ENCODE measurements at places on chromosomes 3 and 15.

- DNase-seq = peak; percentile 63
Observed at GRCh38 chr3:112734736-112735350, 93.9 kb upstream of the CCDC80 start.

DNA sequence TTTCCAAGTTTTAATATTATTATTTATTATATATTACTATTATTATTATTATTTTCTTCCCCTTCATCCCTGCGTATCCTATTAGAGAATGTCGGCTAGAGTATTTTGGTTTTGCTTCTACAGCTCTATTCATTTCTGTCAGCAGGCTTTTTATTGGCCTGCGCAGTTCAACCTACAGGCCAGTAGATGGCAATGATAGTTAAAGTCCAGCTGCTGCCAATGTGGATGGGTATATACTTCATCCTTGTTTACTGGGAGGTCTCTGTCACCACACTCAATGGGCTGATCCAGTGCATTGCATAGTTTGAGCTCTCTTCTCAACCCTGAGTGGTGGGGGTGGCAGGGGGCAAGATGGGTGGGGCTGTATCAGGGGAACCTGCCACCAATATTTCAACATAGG, 799.8 kb downstream of the NSUN3 start:
- DNase-seq = peak; percentile 62

DNA sequence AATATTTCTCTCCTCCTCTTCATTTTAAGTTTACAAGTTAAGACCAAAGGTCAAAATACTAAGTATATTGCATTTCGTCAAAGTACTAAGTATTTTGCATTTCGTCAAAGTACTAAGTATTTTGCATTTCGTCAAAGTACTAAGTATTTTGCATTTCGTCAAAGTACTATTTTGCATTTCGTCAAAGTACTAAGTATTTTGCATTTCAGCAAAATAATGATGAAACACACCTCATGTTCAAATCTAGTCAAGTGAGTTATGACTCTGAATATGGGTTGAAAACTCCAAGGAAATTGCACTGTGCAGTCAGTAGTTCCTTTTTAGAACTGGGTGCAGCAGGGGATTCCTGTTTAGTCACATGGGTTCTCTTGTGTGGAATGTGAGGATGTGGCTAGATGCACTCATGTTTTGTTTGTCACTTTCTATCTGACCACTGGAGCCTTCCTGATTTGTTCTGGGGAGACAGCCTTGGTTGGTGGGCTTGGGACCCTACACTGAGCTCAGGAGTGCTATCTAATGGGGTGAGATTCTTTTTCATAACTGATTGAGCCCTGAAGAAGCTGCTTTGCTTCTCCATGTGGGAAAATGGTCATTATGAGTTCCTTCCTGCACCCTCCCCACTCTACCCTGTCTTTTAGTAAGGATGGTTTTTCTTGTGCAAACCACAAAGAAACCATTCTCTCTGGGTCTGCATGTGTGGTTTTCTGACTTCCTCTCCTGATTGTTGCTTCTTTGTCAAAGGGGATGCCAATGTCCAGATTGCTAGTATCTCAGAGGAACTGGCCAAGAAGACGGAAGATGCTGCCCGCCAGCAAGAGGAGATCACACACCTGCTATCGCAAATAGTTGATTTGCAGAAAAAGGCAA, 73.4 kb downstream of the CCK start:
- no peak for DNase-seq

DNA sequence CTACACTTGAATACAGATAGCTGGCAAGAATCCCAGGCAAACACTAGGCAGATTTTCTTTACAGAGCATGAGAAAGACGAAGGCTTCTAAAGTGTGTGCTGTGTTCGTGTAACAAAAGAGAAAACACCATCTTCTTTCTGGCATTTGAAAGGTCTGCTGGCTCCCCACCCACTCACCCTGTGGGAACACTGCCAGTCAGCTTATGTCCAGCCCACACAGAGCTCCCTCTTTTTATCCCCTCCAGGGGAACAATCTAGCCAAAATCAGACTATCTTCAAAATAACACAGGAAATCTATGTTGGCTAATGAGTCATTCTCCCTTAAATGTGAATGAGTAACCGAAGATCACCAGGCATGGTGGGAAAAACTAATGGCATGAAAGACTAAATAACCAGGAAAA, 45.6 kb upstream of the PAQR5 start:
- peak; percentile 81 for DNase-seq

GRCh38 chr15:87881026-87881425, 375.5 kb downstream of the NTRK3 start:
- DNase-seq = no peak

Measured in NCI-H69 (cell line).